CD4-positive, alpha-beta T cell (primary cell): ENCODE measurements at places on chromosomes 16 and 17. TPM values are rescaled to one million over a fixed set of nuclear protein-coding genes. Genes with fewer than 3 reads are reported as not detected.

Gene TP53TG3
- not detected for total RNA-seq

Gene SMTNL2
- total RNA-seq, result not detected

Gene KRT20
- total RNA-seq, result not detected

Gene KRT25
- total RNA-seq, result not detected

Gene SAMD14
- 0.53 TPM for total RNA-seq

Gene KRTAP4-2
- not detected for total RNA-seq

Gene ITGA2B
- 0.87 TPM for total RNA-seq

- no peak for DNase-seq
Observed at GRCh38 chr16:10981697-10982216, 37.4 kb downstream of the CLEC16A start.

DNA sequence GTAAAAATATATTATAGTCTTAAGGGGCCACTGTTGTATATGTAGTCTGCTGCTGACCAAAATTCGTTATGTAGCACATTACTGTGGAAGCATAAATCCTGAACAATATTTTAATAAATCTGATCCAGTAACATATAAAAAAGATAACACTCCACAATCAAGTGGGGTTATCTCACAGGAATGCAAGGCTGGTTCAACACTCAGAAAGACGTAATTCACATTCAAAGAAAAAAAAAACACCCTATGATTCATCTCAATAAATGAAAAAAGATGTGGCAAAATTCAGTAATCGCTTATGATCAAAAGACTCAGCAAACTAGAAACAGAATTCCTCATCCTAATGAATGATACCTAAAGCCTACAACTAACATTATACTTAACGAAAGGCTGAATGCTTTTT is 47.8 kb downstream of the CREBBP start:
- DNase-seq, result no peak

DNA sequence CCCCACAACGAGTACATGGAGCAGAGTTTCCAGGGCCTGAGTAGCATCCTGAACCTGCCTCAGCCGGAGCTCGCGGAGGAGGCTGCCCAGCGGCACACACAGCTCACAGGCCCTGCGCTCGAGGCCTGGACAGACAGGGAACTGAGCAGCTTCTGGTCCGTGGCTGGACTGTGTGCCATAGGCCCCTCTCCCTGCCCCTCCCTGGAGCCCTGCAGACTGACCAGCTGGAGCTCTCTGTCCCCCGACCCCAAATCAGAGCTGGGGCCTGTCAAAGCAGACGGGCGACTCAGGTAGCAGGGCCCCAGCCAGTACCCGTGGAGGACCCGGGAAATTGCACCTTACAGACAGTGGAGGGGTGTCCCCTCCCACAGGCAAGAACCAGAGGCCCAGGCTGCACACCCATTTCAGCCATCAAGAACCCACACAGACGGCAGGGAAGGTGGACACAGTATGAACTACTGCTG is 13.0 kb downstream of the MRPL27 start:
- no peak for DNase-seq

DNA sequence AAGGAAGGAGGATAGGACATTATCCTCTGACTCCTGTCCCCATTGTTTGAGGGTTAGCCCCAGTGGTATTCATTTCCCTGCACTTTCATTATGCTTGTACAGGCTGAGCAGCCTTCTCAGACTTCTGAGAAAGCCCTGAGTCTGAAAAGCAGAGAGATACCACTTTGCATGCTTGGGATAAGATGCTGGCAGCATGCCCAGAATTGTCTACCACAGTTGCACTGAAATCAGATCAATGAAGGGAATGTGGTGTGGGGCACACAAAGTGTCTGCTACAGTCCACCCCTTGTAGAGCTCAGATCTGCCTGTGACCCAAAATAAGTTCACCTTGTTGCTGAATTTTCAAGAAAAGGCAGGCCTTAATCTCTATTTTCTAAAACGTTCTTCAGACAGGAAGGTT is 160.6 kb downstream of the CCT6B start:
- no peak for DNase-seq

DNA sequence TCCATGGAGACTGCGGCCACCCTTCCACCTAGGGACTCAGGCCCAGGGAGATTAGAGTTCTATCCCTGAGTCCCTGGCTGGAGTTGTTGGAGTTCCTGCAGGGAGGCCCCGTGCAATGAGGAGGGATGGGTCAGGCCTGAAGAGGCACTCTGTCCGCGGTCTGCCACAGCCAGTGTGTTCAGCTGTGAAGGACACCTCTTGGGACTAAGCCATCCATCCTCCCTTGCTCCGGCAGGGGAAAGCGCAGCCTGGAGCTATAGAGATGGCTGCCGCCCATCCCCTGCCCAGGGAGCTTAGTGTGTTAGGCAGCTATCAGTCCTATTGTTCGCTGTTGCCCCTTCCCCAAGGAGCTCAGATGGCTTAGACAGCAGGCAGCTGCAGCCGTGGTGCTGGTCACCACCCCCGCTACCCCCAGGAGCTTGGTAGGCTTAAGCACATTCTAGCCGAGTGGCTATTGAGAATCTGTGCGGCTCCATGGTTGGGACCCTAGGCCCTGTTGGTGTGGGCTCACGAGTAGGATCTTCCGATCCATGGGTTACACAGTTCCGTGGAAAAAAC is 141.3 kb downstream of the CYB561 start:
- no peak for DNase-seq

DNA sequence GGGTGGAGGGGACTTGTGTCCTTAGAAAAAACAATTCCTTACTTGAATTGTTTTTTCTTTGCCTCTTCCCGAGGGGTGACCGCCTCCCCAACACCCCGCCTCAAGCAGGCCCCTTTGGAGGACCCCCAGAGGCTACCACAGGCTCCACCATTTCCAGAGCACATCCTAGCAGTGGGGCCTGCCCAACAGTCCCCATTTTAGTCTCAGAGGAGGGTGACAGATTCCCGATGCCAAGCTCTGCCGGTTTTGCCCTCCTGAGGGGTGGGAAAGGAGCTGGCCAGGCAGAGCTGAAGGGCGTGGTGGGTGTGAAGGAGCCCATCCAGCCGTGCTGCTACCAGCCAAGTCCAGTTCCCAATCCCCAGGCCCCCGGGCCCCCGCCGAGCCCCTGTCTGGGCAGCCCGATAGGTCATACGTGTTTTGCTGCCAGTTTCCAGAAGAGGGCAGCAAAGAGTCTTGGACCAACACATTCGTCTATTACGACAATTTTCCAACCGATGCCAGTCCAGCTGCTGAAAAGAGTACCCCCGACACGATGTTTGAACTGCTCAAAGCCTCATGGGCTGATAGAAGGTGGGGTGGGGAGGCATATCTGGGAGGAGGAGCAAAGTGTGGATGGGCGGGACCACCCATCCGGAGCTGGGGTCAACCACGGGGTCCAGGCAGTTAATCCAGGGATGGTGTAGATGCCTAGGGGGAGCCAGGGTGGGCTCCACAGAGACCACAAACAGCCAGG is 18.8 kb upstream of the GAA start:
- peak; percentile 82 for DNase-seq

GRCh38 chr17:39981766-39982375 is 1.3 kb downstream of the PSMD3 start:
- DNase-seq, result peak; percentile 17

DNA sequence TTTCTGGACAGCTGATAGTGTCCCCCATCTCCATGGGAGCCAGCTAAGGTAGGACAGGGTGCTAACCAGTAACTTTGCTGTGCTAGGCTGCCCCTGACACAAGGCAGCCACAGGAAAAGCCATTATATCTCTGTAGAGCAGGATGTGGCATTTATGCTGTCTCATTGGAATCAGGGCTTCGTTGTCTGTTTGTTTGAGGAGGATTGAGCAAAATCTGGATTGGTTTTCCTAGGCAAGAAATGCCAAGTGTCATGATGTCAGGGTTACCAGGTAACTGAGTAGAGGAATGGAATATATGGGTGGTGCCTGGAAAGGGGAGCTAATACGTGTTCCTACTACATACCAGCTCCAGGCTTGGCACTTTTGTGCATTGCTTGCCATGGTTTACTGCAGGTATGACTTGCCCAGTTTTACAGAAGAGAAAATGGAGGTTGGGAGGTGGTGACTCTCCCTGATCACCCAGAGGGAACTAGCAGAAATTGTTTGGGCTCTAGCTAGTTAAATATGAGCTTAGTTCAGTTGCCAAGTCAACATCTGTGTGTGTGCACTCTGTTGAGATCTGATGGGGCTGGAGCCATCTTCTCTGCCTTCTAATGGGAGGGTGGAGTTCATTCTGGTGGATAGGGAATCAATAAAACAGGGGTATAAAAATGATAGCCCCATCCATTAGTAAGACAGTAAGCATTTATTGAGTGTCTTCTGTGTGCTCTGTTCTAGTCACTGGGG is 33.9 kb downstream of the GNAO1 start:
- no peak for DNase-seq

DNA sequence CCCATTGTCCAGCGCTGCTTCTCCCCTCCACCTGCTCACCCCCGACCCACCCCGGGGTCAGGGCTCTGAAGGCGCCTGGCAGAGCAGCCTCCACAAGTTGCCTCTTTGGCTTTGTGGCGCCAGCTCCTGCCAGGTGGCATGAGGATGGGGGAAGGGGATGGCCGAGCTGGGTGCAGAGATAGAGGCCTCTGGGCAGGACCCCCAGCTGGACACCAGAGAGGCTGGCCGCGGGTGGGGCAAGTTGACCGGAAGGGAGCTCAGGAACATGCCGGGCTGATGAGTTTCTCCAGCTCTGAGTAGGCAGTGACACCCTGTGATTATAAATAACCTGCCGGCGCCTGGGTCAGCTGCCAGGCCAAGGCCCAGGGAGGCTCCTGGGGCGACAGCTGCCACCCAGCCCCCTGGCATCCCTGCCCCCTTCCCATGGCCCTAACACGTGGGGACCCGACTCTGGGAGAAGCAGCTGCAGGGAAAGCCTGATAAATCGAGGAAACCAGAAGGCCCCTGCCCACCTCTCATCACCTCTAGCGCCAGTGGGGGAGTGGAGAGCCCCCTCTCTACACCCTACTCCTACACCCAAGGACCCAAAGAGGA is 729 bp downstream of the P2RX5 start:
- DNase-seq, result no peak

- no peak for DNase-seq
Observed at GRCh38 chr17:56835264-56835585, 1.3 kb downstream of the DGKE start.

DNA sequence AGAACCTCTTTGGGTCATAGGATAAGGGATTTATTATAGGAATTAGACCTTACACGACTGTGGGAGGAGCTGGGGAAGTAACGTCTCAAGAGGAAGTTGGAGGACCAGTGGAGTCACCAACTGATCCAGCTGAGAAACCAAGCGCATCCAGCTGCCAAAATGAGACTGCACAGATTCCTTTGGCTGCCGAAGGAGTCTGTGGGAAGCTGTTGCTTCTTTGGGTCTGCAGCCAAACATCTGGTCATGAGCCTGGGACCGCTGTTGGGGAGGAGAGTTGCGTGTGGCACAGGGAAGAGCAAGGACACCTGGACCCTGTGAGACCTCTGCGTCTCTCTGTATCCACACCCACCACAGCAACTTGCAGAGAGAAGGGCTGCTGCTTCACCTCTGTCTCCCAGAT is 2.4 kb upstream of the NACA2 start:
- DNase-seq, result no peak

GRCh38 chr16:56115817-56116576 is 75.3 kb upstream of the GNAO1 start:
- no peak for DNase-seq

DNA sequence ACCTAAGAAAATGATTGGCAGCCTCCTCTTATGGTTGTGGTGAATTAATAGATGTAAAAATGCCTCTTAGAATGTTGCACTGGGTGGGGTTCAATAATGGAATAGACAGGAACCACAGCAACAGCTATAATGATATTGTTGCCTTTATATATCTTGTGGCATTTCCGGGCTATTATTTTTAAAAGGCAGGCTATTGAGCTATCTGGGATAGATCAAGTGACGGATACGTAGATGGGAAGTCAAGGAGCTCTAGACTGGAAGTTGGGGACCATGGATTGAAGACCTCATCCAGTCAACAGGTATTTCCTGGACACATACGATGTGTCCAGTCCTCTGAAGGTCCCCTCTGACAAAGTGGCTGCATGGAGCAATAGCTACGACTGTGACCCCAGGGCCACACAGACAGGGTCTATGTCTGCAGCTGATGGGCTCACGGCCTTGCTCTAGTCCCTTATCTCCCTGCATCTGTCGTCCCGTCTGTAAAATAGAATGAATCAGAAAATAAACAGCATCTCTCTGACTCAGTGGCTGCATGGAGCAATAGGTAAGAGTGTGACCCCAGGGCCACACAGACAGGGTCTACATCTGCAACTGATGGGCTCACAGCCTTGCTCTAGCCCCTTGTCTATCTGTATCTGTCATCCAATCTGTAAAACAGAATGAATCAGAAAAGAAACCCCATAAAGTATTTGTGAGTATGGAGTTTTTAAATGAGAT is 117.7 kb upstream of the FOXF1 start:
- no peak for DNase-seq

DNA sequence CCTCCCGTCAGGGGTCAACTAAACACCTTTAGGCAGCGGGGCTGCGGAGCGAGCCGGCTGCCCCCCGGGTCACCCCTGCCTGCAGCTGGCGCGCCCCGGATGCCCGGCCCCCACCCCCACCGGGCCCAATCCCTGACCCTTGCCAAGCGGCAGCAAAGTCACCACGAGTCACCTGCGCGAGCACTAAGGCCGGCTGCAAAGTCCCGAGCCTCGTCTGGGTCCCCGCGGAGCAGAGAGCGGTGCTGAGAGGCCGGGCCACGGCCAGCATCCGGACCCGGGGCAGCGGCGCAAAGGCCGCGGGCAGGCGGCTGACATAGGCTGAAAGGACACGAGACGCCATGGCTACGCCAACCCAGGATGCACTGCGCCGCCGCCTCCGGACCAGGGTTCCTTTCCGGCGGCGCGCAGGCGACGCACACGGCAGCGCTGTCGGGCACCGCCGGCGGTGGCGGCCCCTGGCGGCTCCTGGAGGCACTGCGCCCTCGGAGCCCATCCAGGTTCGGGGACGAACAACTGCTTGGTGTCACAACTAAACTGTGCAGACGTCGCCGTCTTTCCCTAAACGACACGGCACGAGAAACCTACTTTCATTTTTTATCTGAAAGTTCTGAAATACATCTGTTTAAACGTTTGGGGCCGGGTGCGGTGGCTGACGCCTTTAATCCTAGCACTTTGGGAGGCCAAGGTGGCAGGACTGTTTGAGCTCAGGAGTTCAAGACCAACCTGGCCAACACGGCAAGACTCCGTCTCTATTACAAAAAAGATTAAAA is at the start of gene NDUFAB1:
Gene NDUFAB1 (minus strand): TSS at position 366 of the 770 bp plus-strand sequence. CDS start 26 bp downstream, at position 340.
- DNase-seq, result peak; percentile 88

- DNase-seq, result no peak
Observed at GRCh38 chr16:648071-648780, 939 bp upstream of the WDR90 start.

- peak; percentile 46 for DNase-seq
Observed at GRCh38 chr17:16415031-16415924, at the start of gene TRPV2. TRPV2 (plus strand) TSS chr17:16415571; CDS start chr17:16417669, 2,098 bp downstream.

DNA sequence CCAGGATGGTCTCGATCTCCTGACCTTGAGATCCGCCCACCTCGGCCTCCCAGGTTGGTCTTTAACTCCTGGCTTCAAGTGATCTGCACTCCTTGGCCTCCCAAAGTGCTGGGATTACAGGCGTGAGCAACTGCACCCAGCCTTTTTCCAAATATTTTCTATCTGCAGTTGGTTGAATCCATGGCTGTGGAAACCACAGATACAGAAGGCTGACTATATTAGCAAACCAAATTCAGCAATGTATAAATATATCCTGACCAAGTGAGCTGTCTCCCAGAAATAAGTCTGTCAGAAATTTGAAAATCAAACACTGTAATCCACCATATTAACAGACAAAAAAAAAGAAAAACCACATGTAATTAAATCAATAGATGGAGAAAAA is 9.6 kb downstream of the CFDP1 start:
- no peak for DNase-seq

- DNase-seq, result no peak
Observed at GRCh38 chr17:32798938-32799337, 78.0 kb downstream of the MYO1D start.
